ENCODE measurements at places on chromosomes 11 and 22.
A peak's percentile ranks its signal among the peaks of the same experiment; 100 is the strongest.

DNA sequence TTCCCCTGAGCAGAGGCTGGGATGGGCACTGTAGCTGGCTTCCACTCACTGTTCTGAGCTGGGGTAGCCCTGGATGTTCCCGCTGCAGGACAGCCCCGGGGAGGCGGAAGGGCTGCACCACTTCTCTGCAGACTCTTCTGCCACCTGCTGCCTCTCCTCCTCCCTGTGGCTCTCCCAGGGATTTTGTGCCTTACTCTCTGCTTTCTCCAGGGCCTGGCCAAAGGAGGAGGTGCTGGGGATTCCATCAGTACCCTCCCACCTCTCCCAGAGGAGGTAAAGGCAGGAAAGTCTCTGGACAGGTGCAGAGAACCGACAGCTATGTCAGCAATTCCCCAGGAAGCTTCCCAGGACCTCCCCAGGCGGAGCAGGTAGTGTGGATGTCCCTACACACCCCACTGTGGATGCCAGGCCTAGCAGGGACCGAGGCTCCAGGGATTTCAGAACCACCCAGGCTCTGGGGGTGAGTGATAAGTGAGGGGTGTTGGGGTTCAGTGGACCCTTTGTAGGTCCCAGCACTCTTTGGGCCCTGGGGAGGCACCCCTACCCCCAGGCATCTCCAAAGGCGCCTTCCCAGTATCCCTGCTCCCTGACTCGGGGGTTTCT is 11.3 kb downstream of the DUSP8 start:
- DNase-seq = no peak

DNA sequence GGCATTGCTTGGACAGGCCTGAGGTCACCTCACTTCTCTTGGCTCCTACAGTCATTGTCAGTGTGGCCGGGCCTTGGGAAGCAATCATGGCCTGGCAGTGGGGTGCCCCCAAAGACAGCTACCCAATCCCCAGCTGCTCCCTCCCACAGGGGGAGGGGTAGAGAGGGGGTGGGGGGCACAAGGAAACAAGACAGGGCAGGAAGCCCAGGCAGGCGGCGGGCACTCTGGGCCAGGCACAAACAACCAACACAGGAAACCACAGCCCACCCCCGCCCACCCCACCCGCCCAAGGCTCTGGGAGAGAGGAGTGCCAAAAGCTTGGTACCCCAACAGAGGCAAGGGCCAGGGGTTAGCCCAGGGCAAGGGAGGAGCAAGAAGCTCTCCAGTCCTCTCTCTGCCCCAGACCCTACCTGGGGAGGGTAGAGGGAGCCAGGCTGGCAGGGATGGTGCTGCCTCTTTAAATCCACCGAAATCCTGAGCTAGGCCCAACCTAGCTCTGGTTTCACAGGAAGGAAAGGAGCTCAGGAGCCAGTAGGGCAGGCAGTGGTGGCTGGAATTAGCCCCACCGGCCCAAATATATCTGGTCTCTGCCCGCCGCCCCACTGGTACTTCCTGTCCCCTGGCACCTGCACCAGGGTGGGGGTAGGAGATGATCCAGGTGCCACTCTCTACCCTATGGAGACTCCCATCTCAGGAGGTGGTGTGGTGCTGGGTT is 12.2 kb downstream of the BCL9L start:
- DNase-seq = no peak

- DNase-seq = no peak
These were observed 66.0 kb downstream of the KCNQ1 start for GRCh38 chr11:2510626-2511402.

DNA sequence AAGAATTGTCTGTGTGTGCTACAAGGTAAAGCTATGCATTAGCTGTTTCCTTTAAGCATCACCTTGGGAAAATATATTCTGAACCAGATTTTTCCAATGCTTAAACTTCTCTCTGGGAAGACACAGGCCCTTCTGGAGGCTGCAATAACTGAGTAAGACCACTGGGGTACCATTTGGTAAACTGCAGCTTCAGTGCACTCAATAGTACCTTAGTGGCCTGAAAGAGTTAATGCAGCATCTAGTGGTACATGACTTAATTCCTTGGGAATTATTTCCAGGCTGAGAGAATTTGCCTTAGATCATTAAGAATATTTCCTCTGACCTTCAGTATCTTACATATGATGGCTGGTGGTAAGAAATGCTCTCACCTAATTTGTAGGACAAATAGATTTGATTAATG is 727.4 kb downstream of the DLG2 start:
- DNase-seq = no peak

- DNase-seq = no peak
These were observed 42.0 kb upstream of the TENM4 start for GRCh38 chr11:79482800-79483199.

GRCh38 chr22:38872831-38873248 is 824 bp upstream of the CBX6 start:
- DNase-seq = peak; percentile 82

DNA sequence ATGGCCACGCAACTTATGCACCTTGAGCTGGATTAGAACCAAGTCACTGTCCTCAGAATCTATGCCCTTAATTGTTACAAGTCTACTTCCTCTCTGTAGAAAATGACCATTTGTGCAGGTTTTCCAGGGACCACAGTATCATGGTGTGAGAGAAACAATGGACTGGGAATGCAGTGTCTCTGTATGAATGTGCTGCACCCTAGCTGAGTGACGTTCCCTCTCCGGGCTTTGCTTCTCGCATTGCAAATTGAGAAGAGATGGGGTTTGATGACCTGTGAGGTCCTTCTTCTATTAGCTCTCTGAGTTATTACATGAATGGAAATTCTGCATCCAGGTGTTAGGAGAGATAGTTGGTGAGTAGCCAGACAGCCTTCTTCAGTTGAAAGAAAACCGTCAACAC is 1052.3 kb downstream of the NTM start:
- DNase-seq = no peak

DNA sequence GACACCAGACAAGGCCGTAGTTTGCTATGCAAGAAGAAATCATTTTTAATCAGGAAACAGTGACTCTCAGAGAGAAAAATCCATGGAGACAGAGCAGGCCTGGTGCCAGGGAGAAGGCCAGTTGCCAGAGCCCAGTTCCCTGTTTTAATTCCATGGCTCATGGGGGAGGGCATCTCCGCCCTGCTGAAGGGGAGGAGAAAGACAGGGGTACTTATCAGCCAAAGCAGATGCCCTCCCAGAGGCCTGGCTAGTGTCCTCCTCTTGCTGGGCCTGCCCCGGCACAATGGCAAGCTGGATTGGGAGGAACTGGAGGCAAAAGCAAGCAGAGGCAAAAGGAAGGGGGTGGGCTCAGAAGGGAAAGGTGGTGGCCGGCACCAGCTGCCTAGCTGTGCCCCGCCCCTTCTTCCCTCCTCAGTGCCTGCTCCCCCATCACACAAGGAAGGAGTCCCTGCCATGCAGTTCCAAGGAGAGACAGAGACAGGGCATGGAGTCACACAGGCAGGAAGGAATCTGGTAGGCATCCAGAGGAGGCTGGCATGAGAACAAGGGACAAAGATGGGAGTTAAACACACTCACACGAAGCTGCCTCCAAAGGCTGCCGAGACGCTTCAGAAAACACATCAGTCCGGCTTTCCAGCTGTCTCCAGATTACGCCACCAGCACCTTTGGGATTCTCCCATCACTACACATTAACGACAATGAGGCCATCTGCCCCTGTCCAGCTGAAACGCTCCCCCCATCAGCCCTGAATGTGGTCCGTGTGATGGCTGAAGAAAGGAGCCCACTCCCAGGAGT is 591.8 kb downstream of the BUD13 start:
- no peak for DNase-seq

GRCh38 chr22:39475902-39476301 is 19.1 kb downstream of the MGAT3 start:
- DNase-seq = no peak

- no peak for DNase-seq
These were observed 36.2 kb downstream of the SERGEF start for GRCh38 chr11:17976651-17977050.

DNA sequence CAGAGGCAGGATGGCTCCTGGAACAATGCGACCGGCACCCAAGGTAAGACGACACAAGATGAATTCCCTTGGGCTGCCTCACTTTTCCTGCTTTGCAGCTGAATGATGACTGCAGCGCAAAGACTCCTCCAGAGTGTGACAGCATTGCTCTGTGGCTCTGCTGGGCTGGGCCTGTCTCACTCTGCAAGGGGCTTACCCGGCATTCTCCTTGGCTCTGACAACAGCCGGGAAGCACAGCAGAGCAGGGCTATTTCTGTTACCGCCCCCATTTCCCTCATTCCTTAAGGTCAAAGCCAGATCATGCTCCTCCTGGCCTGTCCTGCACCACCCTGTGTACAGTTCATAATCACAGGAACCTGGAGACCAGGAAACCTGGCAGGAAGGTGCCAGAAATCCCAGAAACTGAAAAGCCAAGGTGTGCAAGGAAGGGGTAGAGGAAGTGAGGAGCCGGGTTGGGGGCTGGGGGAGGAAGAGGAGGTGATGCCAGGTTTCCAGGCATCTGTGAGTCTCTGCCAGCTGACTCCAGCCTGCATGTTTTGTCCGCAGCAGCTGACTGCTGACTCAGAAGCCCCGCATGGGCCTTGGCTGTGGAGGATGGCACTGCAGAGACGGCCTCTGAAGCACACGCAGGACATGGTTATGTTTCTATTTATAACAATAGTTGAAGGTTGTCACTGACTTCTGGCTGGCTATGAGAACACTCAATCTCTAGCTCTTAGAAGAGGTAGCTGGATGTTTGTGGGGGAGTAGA is 113.6 kb downstream of the MICAL3 start:
- DNase-seq = peak; percentile 86

- DNase-seq = no peak
These were observed 96.8 kb downstream of the WNT7B start for GRCh38 chr22:45880091-45880715.

Measured in adipocyte (in vitro differentiated cells).